ENCODE measurements at places on chromosomes 13 and 19.

DNA sequence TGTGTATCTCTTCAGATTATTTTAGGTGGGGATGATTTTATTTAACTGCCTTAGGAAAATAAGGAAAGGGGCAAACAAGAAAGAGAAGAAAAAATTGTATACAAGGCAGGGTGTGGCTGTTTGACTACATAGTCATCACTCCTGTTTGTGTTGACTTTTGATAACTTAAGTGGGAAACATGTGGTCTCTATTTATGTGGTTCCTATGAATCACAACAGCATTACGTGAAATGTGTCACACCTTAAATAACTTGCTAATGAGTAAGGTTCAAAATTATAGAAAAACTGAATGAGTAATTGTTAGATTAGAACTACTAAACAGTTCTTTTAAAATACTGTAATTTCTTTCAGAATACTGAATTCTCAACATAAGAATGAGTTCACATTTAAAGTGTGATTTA, 69.3 kb downstream of the LMO7 start:
- DNase-seq: no peak

DNA sequence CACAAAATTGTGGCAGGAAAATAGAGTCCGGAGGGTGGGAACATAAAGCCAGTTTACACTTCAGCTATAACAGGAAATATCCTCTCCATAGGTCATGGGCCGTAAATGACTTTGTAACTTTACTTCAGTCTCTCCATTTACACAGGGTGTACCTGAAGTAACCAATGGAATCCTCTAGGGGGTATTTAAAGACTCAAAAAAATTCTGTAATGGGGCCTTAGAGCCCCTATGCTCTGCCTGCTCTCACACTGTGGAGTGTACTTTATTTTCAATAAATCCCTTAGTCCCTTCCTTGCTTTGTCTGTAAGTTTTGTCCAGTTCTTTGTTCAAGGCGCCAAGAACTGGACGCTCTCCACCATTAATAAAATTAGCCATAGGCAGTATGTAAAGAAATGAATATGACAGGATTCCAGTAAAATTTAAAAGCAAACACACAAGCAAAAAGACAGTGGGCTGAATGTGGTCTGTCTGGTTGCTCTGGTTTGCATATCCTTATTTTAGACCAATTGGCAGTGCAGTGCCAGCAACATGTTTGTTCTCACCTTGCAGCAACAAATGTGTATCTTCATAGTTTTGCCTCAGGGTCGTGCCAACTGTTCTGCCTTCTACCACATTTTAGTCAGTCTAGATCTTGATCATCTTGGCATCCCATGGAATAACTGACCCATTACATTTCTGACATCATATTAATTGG, 801.5 kb upstream of the SPRY2 start:
- DNase-seq: no peak

GRCh38 chr19:4453232-4454179, 4.1 kb downstream of the UBXN6 start:
- DNase-seq: no peak

- no peak for DNase-seq
Measured at GRCh38 chr13:31073859-31074718, 87.6 kb downstream of the HSPH1 start.

DNA sequence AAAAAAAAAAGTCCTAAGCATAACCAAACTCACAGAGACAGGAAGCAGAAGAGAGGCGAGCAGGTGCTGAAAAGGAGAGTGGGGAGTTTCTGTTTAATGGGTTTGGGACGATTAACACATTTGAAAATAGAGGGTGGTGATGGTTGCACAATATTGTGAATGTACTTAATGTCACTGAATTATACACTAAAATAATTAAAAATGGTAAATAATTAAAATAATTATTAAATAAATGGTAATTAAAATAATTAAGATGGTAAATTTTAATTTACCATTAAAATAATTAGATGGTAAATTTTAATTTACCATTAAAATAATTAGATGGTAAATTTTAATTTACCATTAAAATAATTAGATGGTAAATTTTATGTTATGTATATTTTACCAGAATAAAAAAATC, 74.8 kb upstream of the XPO4 start:
- DNase-seq: no peak

All from stimulated activated CD4-positive, alpha-beta T cell treated with anti-CD3 and anti-CD28 coated beads, TNF-alpha, amount 100 ng/mL, for 4 hours (primary cell).